Stimulated activated CD8-positive, alpha-beta memory T cell treated with anti-CD3 and anti-CD28 coated beads, Interleukin-4, amount 100 ng/mL, for 1 hour (primary cell): ENCODE measurements at places on chromosomes 5 and 9.

- no peak for DNase-seq
Observed at GRCh38 chr9:88460587-88461332, 72.5 kb downstream of the SPIN1 start.

GRCh38 chr5:10653043-10653442 lies 89.2 kb downstream of the ANKRD33B start:
- no peak for DNase-seq

GRCh38 chr9:114787781-114788498 lies 17.9 kb downstream of the TNFSF15 start:
- DNase-seq = no peak

DNA sequence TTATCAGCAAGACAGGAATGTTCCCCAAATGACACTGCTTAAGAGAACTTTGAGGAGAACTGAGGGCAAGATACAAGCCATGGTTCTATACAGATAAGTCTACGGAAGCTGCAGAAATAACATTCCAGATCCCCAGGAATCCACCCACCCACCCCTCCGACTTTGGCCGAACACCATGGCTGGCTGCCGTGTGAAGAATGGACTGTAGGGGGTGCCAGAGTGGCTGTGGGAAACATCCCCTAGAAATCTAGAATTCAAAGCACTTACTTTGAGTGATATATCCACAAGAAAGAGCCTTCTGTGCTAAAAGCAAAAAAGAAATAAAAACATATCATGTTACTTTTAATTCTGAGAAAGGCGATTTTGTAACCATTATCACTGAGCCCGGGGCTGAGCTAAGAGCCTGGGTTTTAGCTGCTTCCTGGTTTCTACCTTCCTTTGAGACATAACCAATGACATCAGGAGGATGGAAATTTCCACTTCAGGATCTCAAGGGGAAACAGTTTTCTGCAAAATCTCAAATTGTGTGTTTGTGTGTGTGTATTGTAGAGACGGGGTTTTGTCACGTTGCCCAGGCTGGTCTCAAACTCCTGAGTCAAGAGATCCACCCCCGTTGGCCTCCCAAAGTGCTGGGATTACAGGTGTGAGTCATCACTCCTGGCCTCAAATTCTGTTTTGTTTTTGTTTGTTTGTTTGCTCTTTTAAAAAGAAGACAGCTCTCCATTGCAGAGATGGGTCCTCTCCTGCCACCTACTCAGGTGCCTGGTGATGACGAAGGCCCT lies 36.4 kb downstream of the GGTA1 start:
- DNase-seq = no peak

DNA sequence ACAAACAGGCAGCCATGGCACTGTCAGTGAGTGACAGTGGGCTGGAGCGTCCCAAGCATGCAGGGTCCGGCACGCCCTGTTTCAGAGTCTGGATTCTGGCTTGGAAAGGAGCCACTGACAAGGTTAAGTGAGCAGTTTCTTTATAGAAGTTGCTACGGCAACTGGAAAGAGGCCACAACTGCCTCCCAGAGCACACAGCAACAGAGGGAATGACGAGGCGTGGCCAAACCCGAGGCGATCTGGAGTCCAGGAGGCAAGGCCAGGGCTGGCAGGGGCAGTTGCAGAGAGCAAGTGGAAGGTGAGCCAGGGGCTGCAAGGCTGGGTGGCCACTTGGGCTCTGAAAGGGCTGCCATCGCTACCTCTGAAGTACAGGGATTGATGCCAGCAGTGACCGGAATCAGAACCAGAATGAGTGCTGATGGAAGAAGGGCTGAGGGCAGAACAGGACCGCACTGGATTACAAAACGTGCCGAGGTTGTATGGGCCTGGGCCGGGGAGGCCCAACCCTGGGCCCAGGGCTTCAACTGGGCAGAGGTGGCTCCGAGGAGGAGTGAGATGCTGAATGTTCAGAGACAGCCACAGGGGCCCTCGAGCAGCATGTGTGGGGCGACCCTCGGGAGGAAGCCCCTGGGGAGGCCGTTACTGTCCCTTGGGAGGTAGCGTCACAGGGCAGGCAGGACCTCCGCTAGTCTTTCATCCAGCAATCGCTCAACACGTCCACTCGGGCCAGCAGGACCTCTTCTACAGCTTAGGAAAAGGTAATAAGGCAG lies 4.6 kb downstream of the MRPL41 start:
- no peak for DNase-seq

DNA sequence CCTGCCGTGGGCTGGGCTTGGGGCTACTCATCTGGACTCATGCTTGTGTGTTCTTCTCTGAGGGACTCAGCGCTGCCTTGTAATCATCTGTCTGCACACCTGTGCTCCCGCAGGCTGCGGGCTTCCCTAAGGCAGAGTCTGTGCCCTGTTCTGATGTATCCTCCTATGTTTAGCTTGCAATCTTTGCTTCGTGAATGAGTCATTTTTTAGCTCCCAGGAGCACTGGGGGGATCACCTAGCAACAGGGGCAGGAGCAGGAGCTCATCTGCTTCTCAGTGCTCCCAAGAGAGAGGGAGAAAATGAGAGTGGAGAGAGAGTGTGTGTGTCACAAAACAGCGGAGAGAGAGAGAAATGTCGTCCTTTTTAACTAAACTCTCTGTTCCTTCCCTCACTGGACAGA lies 202.4 kb upstream of the ZNF618 start:
- DNase-seq = no peak

GRCh38 chr9:98906273-98907040 lies 37.2 kb upstream of the COL15A1 start:
- no peak for DNase-seq

- DNase-seq = no peak
Observed at GRCh38 chr5:95043648-95044047, 241.2 kb downstream of the MCTP1 start.

DNA sequence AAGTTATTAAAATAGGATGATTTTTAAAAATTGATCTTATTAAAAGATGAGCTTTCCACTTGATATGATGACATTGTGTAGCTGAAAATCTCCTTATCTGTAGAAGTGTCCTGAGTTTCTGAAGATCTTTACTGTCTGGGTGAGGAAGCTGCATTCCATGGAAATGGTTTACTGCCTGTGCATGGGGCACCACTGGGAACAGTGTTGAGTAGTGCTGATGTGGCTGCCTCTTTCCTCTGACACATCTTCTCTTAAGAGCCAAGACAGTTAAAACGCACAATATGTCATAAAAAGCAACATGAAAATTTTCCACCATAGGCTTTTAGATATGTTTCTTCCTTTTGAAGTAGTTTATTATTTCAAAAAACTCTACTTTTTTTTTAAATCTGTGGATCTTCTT lies 24.6 kb downstream of the SECISBP2 start:
- no peak for DNase-seq

DNA sequence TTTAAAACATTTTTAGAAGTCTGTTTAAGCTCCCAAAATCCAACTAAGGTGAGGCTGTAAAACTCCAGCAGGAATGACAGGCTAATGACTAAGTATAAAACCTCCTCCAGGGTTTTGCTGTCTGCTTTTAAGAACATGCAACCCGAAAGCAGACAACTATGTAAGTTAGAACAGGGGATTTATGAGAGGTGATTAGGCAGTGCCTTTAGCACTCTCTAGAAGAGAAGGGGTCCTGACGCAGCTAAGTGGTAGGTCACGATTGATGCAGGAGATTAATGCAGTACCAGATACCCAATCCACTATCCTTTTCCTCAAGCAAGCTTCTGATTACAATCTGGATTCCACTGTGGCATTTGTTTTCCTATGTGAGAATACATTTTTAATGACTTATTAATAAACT lies 25.9 kb downstream of the HOMER1 start:
- no peak for DNase-seq
